ENCODE measurements at places on chromosomes 12 and 14.

- no peak for DNase-seq
Observed at GRCh38 chr14:71533390-71533789, 398.8 kb upstream of the RGS6 start.

GRCh38 chr12:32502693-32503502 lies 103.5 kb downstream of the FGD4 start:
- no peak for DNase-seq

DNA sequence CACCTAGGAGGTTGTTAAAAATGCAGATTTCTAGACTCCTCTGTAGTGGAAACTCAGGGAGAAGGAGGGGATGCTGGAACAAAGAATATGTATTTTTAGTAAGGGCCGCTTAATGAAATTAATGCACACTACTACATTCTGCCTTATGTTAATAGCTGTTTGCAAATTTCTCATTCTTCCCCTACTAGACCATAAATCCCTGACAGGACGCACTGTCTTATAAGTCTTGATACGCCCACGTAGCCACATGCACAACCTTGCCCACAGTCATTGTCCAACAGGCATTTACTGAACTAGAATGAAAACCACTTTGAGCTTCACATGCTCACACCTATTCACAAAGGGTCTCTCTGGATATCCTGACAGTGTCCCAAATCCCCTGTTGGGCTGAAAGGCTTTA lies 10.5 kb downstream of the KRT2 start:
- DNase-seq: no peak

DNA sequence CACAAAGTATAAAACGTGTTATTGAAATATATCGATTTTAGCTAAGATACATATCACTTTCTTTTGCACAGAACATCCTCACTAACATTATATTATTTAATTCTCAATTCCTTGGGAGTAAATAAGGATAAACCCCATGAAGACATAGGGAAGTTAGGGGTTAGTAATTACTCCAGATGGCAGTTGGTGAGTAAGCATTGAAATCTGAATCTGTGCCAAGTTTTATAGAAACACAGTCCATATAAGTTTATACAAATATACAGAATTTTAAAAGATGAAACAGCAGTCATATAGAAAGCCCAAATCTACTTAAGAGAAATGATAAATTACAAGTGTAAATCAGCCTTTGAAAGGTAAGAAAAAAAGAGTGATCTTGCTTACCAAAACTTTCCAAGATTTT lies 200.4 kb upstream of the SYT10 start:
- DNase-seq: no peak

DNA sequence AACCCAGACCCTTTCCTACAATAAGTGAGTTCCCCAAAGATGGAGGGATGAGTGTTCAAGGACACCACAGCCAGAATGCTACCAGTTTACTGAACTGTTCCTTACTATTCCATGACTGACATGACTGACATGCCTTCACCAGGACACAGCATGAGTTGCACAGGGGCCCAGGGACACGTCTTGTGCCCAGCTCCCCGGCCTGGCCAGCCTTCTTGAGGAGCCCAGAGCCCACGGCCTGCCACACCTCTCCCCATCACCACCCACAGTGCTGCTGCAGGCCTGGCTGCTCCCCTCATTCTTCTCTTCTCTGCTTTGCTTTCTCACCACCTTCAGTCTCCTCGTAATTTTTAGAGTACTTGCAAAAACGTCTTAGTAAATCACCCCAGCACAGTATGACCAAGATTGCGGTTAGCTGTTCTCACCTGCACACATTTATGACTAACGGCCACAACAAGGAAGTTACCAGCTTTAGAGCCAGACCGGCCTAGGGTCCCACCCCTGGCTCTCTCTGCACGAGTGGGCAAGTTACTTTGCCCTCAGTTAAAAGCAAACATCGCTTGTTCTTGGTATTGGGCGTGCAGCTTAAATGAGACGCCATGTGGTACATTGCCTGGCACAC lies 18.5 kb downstream of the PPP2R5E start:
- DNase-seq: no peak

DNA sequence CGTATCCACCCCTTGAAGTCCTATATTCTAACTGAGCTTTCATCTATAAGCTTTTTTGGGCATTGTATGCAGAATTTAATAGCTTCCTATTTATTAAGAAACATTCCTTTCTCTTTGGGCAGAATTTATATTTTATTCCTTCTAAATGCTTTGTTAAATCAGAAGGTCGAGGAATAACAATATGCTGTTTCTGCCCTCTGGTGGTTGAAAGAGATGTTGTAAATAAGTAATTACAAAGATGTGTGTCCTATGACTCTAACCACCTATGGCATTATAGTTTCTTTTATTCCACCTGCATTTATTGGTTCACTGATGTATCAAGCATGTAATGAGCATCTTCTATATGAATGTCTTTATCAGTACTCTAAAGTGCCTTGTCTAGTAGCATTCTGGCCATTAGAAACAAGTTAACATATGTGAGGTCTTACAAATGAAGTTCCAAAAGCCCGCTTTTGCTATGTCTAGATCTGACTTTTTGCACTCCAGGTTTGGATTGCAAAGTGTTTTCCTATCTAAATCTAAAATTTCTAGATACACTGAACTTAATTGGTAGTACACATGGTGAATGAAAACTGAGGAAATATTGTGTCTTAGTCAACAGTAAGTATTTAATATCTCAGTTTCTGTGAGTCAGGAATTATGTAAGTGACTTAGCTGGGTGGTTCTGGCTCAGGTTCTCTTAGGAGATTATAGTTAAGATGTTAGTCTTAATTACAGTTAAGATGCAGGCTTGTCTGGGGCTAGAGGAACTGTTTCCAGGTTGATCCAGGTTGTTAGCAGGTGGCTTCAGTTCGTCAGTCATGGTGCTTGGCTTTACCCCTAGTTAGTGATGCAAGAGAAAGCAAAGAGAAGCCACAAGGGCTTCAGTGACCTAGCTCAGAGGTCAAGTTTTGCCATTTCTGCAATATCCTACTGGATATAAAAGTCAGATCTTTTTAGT lies 57.5 kb downstream of the PLEKHA5 start:
- DNase-seq: no peak

DNA sequence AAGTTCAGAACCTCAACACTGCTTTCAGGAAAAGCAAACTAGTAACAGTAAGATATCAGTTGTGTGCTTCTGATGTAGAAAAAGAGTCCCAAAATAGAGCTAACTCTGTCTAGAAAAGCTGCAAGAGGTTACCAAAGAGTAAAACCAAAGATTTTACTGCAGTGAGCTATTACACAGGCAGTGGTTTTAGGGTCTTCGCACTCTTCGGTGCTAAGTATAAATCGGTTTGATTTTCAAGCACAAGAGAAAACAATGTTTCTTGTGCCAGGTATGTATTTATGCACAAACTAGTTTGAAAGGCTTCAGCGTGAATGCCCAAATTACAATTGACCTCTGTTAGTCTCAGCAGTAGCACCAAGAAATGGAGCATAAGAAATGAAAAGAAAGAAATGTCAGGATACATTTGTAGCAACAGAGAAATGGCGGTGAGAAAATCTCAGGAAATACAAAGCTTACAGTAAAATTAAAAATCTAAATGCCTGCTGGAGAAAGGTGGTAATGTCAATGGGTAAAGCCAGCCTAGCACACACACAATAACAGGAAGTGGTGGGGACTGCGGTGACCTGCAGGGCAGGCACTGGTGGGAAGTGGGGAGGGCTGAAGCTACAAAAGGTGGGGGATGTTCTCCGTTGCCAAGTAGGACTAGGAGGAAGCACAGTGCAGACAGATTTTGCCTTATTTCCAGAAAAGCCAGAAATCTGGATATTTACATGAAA lies 18.0 kb upstream of the DYRK2 start:
- DNase-seq: peak; percentile 73

DNA sequence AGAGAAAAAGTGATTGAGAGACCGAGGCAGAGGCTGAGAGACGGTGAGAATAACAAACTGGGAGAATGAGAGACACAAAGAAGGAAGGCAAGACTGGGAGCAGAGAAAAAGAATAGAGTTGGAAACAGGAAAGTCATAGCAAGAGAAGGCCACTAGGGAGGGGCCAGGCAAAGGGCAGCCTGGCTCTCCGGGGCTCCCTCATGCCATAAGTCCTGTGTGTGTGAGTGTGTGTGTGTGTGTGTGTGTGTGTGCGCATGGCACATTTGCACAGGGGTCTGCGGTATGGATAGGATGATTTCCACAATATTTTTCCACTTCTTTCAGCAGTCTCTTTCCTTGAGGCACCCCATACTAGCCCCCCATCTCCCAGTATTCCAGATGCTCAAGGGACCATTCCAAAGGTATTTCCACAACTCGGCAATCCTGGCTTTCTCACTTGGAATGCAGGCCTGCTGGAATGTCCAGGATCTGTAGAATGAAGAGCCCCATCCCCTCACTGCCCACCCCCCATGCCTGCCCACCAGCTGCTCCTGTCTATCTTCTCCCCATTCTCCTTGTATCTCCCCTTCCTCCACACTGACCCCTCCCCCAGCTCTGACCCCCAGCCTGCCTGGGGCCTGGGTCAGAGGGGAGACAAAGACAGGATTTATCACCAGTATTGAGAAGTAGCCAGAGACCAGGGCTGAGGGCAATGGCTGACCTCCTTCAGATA lies 9.0 kb downstream of the GPR84 start:
- DNase-seq: no peak

- no peak for DNase-seq
Observed at GRCh38 chr14:85762526-85762925, 232.6 kb downstream of the FLRT2 start.

GRCh38 chr12:89883630-89884389 lies 175.2 kb upstream of the ATP2B1 start:
- DNase-seq: no peak

GRCh38 chr14:52146504-52146903 lies 77.6 kb upstream of the NID2 start:
- no peak for DNase-seq

- no peak for DNase-seq
Observed at GRCh38 chr12:131692431-131692830, 18.5 kb upstream of the SFSWAP start.

- peak; percentile 69 for DNase-seq
Observed at GRCh38 chr12:44875954-44876543, at the start of gene NELL2. Gene NELL2 (minus strand): TSS chr12:44876315. CDS start chr12:44875869, 446 bp downstream.

DNA sequence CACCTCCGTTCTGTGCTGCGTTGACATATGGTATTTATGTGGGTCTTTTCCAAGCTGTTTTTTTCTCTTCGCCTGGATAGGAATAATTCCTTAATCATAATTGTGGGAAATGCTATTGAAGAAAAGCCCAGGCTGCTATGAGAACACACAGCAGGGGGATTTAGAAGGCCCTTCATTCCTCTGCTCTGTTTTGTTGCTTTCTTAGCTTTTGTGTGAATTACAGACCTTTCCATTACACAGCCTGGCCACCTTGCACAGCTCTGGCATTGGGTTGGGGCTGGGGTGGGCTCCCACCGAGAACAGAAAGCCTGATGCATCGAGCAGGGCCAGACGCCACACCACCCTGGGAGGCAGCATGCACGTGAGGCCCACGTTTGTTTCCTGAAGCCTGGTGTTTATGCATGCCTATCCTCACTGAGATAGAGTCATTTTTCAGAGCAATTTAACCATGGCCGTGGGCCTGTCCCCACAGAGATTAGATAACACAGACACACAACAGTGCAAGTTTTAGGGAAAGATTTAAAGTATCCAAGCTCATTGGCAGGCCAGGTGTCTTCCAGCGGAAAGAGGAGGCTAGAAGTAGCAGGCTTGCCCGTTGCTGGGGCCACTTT lies 287.6 kb upstream of the PWP1 start:
- no peak for DNase-seq

- no peak for DNase-seq
Observed at GRCh38 chr12:69343357-69343756, 4.8 kb upstream of the LYZ start.

GRCh38 chr14:22479776-22480464 lies 109.1 kb downstream of the DAD1 start:
- no peak for DNase-seq

- no peak for DNase-seq
Observed at GRCh38 chr14:103516426-103517173, 6.0 kb downstream of the CKB start.

GRCh38 chr14:87600240-87600639 lies 392.7 kb downstream of the GALC start:
- DNase-seq: no peak

GRCh38 chr14:59481871-59482540 lies 2.2 kb downstream of the L3HYPDH start:
- no peak for DNase-seq

DNA sequence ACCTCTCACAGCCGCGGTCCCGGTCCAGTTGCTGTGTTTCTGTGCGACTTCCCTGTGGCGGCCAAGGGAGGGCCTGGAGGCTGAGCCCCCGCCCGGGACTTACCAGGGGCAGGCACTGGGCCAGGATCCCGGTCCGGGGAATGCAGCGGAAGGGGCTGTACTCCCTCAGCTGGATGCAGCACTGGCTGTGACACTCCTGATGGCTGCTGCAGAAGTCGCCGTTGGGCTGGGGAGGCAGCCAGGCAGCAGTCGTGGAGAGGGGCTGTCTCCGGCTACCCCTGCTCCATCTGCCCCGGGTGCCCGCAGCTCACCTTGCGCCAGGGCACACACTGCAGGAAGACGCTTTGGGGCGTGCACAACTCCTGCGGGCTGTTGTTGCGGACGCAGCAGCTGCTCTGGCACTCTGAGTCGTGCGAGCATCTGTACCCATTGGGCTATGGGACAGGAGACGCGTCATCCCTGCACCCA lies 6.2 kb downstream of the LRCOL1 start:
- no peak for DNase-seq

DNA sequence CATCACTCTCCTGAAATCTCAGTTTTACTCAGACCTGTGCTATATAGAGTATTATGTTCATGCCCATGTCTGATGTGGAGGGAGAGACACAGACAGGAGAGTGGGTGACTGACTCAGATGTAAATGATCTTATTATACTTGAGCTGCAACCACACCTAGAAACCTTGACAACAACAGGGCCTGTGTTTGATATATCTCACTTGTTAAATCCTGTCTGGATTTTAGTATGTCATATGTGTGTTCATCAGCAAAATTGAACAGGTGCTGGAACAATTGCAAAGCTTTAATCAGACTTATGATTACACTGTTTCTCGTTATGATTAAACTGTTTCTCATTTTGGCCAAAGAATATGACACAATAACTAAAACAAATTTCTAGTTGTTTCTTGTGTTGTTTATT lies 37.7 kb downstream of the DIP2B start:
- no peak for DNase-seq

GRCh38 chr12:386651-387050 lies 2.5 kb downstream of the KDM5A start:
- DNase-seq: no peak

DNA sequence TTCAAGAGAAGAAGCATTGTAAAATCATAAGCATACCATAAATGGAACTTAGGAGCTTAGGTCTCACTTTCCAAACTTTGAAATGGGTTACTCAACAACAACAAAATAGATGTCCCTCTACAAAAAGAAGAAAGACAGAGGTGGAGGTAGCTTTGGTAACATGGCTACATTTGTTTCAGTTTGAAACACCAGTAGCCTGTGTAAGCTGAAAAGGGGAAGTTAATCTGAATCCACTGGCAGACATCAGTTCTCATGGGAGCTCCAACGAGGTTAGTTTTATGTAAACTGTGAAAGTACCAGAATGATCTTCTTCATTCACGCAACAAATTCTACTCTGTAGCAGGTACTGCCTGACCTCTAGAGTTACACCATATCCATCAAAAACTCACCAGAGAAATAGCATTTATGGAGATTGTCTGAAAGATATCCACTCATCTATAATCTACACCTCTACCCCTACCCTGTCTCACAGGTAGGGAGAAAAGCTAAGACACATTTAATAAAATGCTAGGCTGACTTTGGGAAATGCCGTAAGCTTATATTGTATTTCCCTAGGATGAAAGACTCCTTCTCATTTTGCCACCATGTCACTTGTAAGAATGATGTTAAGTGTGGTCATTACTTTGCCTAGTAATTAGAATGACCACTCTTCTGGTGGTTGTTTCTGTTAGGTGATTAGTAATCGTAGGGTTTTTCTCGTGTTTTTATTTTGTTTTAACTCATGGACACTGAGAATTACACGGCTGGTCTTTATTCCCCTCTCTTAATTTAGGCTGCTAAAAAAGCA lies 224.1 kb downstream of the ASCL1 start:
- no peak for DNase-seq

Measured in stimulated activated CD4-positive, alpha-beta T cell treated with anti-CD3 and anti-CD28 coated beads, Interleukin-4, amount 100 ng/mL, for 4 hours (primary cell).